HAP-1 (cell line): ENCODE measurements at places on chromosomes 13 and 19.

DNA sequence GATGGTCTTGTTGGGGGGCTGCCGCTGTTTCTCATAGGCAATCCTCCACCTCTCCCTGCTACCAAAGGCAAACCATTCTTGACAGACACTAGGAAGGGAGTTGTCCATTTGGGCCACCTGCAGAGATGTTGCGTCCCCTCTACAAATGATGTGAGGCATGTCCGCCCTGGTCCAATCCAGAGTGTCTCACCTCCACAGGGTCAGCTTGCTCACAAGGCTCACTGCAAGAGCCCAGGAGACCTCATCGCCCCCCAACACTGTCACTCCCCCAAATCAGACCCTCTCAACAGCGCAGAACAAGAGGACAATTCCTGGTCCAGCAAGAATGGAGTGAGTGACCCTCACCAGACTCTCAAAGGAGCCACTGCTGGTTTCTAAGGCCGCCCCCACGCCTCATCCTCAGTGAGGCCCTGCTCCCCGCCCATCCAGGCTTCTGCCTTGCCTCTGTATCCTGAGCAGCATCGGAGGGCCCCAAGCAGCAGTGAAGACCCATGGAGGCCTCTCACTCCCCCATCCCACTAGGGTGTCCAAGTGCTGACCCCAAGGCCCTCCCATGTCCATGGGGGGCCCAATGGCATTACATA, 6.5 kb downstream of the HNRNPL start:
- no peak for DNase-seq

DNA sequence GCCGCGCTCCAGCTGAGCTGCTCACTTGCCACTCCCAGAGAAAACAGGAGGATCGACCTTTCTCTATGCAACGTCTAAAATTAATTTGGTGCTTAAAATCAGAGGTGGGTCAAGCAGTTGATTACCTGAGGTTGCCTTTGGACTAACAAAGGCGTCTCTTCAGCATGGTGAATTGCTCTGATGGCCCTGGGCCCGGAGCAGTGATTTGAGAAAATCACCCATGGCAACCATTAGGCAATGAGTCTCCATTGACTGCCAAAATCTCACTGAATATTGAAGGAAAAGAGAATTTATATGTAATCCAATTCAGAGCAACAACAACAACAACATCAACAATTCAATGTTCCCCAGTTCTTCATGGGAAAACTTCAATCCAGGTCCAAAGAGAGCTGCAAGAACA, 61.8 kb downstream of the IRS2 start:
- DNase-seq, result no peak

GRCh38 chr19:49553451-49554271, 25.9 kb downstream of the RCN3 start:
- no peak for DNase-seq

GRCh38 chr13:108115738-108116137, 99.6 kb downstream of the LIG4 start:
- DNase-seq, result no peak

DNA sequence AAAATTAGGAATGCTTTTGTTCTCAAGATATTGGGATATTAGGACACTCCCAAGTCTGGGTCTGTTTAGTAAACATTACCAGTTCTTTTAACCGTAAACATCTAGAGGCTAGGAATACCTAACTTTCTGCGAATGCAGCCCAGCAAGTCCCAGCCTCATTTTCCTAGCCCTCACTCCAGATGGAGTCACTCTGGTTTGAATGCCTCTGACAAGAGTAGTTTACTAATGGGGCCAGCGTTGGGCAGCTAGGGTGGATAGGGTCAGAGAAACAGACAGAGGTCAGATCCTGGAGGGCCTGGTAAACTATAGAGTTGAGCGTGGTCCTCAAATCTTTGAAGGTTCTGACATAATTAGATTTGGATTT, 53.6 kb downstream of the WDFY2 start:
- peak; percentile 27 for DNase-seq

DNA sequence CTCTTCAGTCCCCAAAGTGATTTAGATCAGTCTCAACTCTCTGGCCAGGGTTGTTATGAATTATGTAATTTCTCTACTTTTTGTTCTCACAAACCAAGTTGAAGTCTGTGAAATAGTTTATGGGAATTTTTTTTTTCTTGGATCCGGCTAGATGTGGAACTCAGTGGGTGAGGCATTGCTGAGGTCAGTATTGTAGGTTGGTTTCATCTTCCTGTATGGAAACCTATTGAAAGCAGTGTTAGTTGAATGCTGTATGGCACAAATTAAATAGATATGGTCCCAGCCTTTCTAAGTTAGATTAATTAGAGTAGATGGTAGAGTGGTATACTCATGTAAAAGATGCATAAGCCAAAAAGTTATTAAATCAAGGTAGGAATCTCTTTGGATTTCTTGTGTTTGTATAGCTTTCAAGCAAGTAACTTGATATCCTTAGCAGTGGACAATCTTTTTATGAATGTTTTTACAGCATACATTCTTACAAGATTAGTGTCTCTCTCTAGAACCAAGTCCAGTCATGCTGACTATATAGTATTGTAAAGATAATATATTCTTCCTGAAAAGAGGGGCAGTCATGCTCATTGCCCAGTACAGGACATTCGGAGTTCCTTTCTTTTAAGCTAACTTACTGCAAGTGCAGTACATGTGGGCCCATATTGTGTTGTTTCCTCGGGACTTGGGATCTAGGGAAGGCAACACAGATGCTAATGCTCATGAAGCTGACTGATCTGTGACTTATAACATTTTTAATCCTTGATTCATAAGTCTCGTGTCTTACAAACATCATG, 2541.1 kb downstream of the PCDH9 start:
- no peak for DNase-seq

GRCh38 chr19:30059741-30060457, 117.9 kb downstream of the URI1 start:
- DNase-seq, result no peak
